ENCODE measurements at places on chromosomes 2 and 18. TPM values are rescaled to one million over a fixed set of nuclear protein-coding genes. Genes with fewer than 3 reads are reported as not detected.

The SERPINB12 gene
- total RNA-seq: not detected

The AGAP1 gene
- 36.2 TPM for total RNA-seq

The NOSTRIN gene
- total RNA-seq: 45.2 TPM

The IL1F10 gene
- not detected for total RNA-seq

The TMEM198 gene
- 1.4 TPM for total RNA-seq

The SLC14A1 gene
- total RNA-seq: 21.8 TPM

The MYO5B gene
- 23.3 TPM for total RNA-seq

The LCT gene
- total RNA-seq: not detected

The ZSWIM2 gene
- total RNA-seq: not detected

The ZAP70 gene
- 8.8 TPM for total RNA-seq

The LRRTM1 gene
- total RNA-seq: not detected

The GCC2 gene
- 52.4 TPM for total RNA-seq

The FSHR gene
- total RNA-seq: not detected

The HOXD13 gene
- not detected for total RNA-seq

The VWC2L gene
- not detected for total RNA-seq

The GREB1L gene
- total RNA-seq: 0.74 TPM

The GALR1 gene
- total RNA-seq: not detected

The KLHL41 gene
- 0.68 TPM for total RNA-seq

The ZNF532 gene
- total RNA-seq: 54.0 TPM

The C2orf49 gene
- 18.3 TPM for total RNA-seq

The DES gene
- total RNA-seq: 64.5 TPM

The MYL12A gene
- 481 TPM for total RNA-seq

The ALPI gene
- not detected for total RNA-seq

The LYG2 gene
- total RNA-seq: not detected

The PPP1CB gene
- 233 TPM for total RNA-seq

The ANKRD30B gene
- total RNA-seq: not detected

The MYO3B gene
- total RNA-seq: not detected

The SELENOI gene
- total RNA-seq: 13.4 TPM

The ATP6V1C2 gene
- total RNA-seq: 1.7 TPM

The CMPK2 gene
- 43.3 TPM for total RNA-seq

The SP140 gene
- total RNA-seq: 15.0 TPM

The PIKFYVE gene
- 27.8 TPM for total RNA-seq

The LIMS3 gene
- 2.4 TPM for total RNA-seq

The ATG16L1 gene
- total RNA-seq: 21.4 TPM

The IL1B gene
- 17.5 TPM for total RNA-seq

The ICA1L gene
- total RNA-seq: 5.6 TPM

The TET3 gene
- 21.5 TPM for total RNA-seq

The SPP2 gene
- total RNA-seq: not detected

The SAG gene
- not detected for total RNA-seq

The ENOSF1 gene
- 82.2 TPM for total RNA-seq

The SLC23A3 gene
- 3.4 TPM for total RNA-seq

The LAMA3 gene
- total RNA-seq: 89.1 TPM

The EGR4 gene
- not detected for total RNA-seq

Measured in lower lobe of right lung (tissue), 2 donors.